Natural killer cell (primary cell): ENCODE measurements at places on chromosomes 6 and 20.
A peak's percentile ranks its signal among the peaks of the same experiment; 100 is the strongest.

DNA sequence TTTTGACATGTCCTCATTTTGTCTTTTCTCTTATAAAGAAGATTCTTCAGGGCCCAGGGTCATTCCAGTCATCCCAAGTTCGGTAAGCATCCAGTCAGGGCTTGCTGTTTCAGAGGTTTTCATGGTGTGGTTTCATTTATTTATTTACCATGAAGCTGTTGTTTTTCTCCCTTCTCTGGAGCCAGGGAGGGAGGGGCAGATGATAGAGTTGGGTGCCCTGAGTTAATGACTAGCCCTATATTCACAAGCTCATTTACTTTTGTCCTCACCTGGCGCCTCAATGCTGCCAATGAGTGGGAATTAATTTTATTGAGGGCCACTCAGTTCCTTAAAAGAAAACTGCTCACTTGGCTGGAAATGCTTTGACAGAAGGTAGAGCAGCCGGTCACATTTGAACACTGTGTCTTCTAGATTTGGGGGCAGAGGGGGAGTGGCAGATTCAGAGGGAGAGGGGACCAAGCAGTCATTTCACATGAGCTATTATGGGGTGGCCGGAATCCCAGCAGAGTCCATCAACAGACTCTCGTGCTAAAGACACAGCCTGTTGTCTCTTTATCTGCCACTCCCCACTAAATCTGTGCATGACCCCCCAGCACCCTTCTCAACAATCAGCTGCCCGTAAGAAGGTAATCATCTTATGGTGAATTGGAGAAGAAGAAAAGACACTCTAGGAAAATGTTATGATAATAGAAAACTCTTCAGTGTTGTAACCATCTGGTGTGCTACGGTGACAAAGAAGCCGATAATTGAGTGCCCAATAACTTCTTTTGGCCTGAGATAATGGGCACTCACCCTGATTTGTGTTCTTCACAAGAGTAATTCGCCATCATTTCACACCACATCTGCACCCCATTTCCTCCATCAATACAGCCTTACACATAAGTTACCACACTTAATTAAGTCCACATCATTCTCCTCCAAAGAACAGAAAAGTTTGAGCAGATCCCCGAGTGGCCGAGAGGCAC lies 573.5 kb upstream of the JAG1 start:
- peaks cover 3% of the 10 kb centered on the region for H3K4me1 ChIP-seq
- H3K36me3 ChIP-seq, result no peaks in the 10 kb centered on the region
- peaks cover 5% of the 10 kb centered on the region for H3K27me3 ChIP-seq
- H3K27ac ChIP-seq, result no peak overlapping the region

- DNase-seq, result no peak
- H3K27me3 ChIP-seq, result no peaks in the 10 kb centered on the region
- H3K4me3 ChIP-seq, result no peak overlapping the region
- no peaks in the 10 kb centered on the region for H3K36me3 ChIP-seq
- no peak overlapping the region for H3K27ac ChIP-seq
These were observed 194.5 kb downstream of the EYA2 start for GRCh38 chr20:47089151-47089550.

- no peak for DNase-seq
- no peak overlapping the region for H3K27ac ChIP-seq
- no peaks in the 10 kb centered on the region for H3K36me3 ChIP-seq
- H3K4me1 ChIP-seq, result no peaks in the 10 kb centered on the region
- H3K27me3 ChIP-seq, result no peaks in the 10 kb centered on the region
These were observed 418.5 kb upstream of the BTBD3 start for GRCh38 chr20:11499101-11499634.

GRCh38 chr6:129108337-129108736 lies 225.4 kb downstream of the LAMA2 start:
- peaks cover 6% of the 10 kb centered on the region for H3K27me3 ChIP-seq
- H3K4me1 ChIP-seq, result no peaks in the 10 kb centered on the region
- DNase-seq, result no peak
- no peaks in the 10 kb centered on the region for H3K36me3 ChIP-seq

- H3K27me3 ChIP-seq, result no peaks in the 10 kb centered on the region
- no peaks in the 10 kb centered on the region for H3K36me3 ChIP-seq
- no peak overlapping the region for H3K27ac ChIP-seq
- H3K4me1 ChIP-seq, result no peaks in the 10 kb centered on the region
- no peak for DNase-seq
- no peak overlapping the region for H3K4me3 ChIP-seq
These were observed 545.9 kb upstream of the JARID2 start for GRCh38 chr6:14699803-14700601.

- H3K4me3 ChIP-seq, result no peak overlapping the region
- no peaks in the 10 kb centered on the region for H3K27me3 ChIP-seq
These were observed 170.2 kb upstream of the ZNF217 start for GRCh38 chr20:53763707-53764414.

DNA sequence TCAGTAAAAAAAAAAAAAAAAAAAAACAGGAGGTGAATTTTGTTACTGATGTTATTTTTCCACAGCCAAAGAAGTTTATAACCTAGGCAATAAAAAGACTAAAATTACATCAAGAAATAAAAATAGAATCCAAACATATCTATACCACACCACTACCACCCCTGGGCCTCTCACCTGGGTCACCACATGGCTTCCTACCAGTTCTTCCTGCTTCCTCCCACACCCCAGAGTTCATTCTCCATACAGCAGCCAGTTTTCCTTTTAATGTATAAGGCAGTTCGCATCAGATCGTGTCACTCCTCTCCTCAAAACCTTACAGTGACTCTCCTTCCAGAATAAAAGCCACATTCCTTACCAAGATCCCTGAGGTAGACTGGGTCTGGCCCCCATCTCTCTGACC lies 23.9 kb downstream of the ROS1 start:
- H3K36me3 ChIP-seq, result no peaks in the 10 kb centered on the region
- peaks cover 2% of the 10 kb centered on the region for H3K27me3 ChIP-seq
- no peak overlapping the region for H3K27ac ChIP-seq
- no peak overlapping the region for H3K4me3 ChIP-seq
- H3K4me1 ChIP-seq, result no peaks in the 10 kb centered on the region

DNA sequence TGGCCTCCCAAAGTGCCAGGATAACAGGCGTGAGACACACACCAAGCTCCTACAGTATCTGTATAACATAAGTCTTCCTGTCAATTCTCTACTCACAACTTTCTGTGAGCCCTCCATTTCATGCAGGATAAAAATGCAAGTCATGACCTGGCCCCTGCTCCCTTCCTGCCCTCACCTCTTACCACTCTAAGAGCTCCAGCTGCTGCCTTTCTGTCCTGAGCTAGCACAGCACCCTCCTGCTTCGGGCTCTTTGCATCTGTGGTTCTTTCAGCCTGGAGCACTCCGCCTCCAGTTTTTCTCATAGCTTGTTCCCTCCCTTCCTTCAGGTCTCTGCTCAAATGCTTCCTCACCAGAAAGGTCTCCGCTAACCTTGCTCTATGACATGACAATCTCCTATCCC lies 23.7 kb upstream of the TRPC4AP start:
- no peak overlapping the region for H3K27ac ChIP-seq
- H3K4me1 ChIP-seq, result no peaks in the 10 kb centered on the region
- peaks cover 43% of the 10 kb centered on the region for H3K36me3 ChIP-seq
- H3K27me3 ChIP-seq, result no peaks in the 10 kb centered on the region
- H3K4me3 ChIP-seq, result no peak overlapping the region
- DNase-seq, result no peak

DNA sequence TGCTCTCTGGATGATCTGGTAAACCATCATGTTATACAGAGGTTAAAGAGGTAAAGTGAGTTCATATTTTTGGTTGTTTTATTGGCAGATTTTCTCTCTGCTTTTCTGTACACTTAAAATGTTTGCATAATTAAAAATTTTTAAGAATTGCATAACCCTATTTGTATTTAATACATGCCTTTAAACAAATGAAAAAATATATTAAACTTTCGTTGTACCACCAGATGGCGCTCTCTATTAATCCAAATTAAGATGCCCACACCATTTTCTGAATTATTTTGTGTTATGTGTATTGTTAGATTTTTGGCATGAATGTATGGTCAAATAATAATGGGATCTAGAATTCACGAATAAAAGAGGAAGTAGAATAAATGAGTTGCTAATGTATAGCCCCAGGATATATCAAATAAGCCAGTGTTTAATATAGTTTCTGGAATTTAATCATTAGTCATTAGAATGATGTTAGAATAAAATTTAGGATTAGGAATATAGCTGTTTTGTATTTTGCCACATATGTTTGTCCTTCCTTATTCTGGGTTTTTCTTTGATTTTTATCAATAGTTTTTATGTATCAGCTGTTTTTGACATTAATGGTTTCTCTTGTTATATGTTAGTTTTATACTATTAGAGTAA lies 38.9 kb downstream of the SMAP1 start:
- DNase-seq, result peak; percentile 74
- H3K36me3 ChIP-seq, result no peaks in the 10 kb centered on the region
- H3K27me3 ChIP-seq, result no peaks in the 10 kb centered on the region
- no peak overlapping the region for H3K27ac ChIP-seq
- no peak overlapping the region for H3K4me3 ChIP-seq

- H3K4me3 ChIP-seq, result no peak overlapping the region
- DNase-seq, result no peak
- H3K36me3 ChIP-seq, result no peaks in the 10 kb centered on the region
These were observed 342.1 kb upstream of the NRSN1 start for GRCh38 chr6:23783901-23784300.

DNA sequence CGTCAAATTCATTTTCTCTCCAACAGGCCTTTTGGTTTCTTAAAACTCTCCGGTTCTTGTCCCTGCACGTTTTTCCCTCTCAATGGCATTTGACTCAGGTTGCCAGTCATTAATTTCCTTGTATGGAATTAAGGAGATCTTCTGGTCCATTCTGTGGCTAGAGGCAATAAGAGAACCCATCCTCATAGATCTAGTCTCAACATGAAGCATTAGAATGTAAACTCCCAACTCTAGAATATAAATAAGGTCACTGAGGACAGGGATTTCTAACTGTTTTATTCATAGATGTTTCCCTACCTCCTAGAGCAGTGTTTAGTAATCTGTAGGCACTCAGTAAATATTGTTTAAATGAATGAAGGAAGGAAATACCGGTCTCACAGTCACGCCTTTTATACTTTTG lies 185.2 kb upstream of the FLRT3 start:
- no peaks in the 10 kb centered on the region for H3K4me1 ChIP-seq
- no peaks in the 10 kb centered on the region for H3K27me3 ChIP-seq
- no peak for DNase-seq

- DNase-seq, result no peak
- no peaks in the 10 kb centered on the region for H3K27me3 ChIP-seq
- no peak overlapping the region for H3K4me3 ChIP-seq
- peaks cover 5% of the 10 kb centered on the region for H3K4me1 ChIP-seq
- H3K36me3 ChIP-seq, result no peaks in the 10 kb centered on the region
These were observed 167.6 kb upstream of the CST7 start for GRCh38 chr20:24781418-24781980.
